ENCODE measurements at places on chromosomes 6 and 20.
A peak's percentile ranks its signal among the peaks of the same experiment; 100 is the strongest.

GRCh38 chr20:64247970-64248841 lies 7.3 kb upstream of the PCMTD2 start:
- DNase-seq, result no peak

DNA sequence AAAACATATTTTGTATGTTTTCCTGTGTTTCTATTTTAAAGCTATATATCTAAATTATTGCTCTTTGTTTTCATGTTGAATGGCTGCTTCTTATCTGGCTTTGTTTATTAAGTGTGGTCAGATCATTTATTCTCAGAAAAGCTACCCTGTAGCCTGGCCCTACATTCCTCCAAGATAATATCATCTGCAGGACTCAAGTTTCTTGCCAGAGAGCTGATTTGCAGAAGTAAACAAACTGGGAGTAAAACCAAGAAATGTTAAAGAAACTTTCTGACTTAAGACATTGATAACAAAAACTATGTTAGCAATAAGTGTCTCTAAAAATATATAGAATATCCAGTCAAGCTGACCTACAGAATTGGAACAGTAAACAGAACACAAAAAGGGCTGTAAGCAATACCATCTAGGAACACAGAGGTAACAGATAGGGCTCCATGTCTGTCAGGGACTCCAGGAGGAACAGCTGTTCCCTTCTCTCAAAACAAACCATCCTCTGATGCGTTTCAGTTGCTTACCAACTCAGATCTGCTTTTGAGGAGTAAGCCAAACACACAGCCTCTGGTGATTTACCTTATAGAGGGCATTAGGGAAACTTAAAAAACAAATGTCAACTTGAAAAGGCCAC lies 17.5 kb upstream of the CEP85L start:
- no peak for DNase-seq

DNA sequence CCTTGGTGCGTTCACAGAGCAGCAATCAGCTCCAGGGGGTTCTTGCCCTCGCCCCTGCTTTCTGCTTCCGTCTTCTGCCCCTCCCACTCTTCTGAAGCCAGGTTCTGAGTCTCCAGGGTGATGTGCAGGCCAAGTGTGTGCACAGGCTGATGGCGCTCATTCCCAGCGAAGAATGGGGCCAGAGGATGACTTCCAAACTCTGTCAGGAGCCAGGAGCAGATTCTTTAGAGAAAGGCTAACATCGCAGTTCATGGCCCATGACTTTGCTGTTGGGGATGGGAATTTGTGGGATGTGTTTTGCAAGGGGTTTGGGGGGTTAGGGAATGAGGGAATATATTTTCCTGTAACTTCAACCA lies 56.1 kb upstream of the CCN6 start:
- no peak for DNase-seq

DNA sequence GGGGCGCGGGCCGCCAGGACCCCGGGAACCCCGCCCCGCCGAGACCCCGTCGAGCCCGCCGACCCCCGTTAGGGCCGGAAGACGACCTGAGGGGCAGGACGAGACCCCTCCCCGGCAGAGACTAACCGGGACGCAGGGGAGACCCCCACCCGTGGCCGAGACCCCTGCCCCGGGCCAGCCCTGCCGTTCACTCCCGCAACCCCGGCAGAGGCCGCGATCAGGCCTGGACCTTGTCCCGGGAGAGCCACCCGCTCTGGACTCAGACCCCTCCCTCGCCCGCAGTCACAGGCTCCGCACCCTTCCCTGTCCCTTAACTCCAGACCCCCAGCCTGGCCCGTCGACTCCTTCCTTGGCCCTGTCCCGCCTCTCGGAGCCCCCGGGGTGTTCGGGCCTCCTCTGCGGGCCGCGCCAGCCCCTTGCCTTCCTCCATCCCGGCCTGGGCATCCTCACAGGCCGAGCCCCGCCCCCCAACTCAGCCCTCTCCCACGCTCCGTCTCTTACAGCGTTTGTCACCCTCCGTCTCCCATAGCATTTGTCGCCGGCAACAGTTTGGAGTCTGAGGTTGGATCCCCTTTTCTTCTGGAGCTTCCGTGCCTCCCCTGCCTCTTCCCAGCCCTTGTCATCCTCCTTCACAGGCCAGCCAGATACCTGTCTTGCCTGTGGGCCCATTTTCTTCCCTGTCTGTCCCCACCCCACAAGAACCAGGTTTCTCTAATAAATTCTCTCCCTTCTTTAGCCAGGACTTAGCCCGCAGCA lies 569 bp downstream of the TCEA2 start:
- DNase-seq, result no peak

- no peak for DNase-seq
These were observed 99.1 kb downstream of the TFAP2A start for GRCh38 chr6:10315658-10316372.

- no peak for DNase-seq
These were observed 4.6 kb downstream of the IRF4 start for GRCh38 chr6:396126-396520.

DNA sequence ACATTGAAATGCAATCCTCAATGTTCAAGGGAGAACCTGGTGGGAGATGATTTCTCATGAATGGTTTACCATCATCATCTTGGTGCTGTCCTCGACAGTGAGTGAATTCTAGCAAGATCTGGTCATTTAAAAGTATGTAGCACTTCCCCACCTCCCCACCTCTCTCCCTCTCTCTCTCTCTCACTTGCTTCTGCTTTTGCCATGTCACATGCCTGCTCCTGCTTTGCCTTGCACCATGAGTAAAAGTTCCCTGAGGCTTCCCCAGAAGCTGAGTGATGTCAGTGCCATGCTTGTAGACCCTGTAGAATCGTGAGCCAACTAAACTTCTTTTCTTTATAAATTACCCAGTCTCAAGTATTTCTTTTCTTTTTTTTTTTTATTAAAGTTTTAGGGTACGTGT lies 60.5 kb downstream of the DST start:
- no peak for DNase-seq

DNA sequence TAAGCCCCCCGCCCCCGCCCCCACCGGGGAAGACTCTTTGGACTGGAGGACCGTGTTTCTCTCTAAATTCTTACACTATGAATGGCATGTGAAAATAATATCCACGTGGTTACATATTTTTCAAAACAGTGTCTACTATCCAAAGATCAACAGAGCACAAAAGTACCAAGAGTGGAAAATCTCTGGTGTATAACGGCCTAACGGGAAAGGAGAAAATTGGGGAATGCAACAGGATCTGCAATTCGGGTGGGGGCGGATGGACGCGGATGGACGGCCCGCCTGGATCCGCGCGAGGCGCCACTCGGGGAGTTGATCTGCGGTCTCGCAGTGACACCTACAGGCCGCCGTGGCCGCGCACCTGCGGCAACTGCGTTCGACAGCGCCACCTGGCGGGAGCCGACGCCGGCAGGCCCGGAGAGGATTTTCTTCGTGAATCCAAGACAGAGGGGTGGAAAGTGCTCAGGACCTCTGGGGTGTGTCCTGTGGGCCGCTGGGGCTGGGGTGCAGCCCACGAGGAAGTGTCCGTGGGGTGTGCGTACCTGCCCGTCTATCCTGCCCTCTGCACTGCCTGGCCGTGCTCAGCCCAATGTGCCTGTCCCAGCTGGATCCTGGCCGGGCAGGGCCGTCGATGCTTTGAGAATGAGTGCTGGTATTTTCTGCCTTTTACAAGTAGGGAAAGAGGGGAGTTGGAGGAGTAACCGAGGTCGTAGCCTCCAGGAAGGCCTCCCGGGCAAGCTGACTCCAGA lies 18.6 kb downstream of the ANKRD60 start:
- peak; percentile 77 for DNase-seq

GRCh38 chr20:54112221-54112884 lies 42.0 kb upstream of the BCAS1 start:
- no peak for DNase-seq

- DNase-seq, result no peak
These were observed 3.4 kb downstream of the NAPB start for GRCh38 chr20:23417861-23418260.

GRCh38 chr20:63830841-63831588 lies at the start of gene ZBTB46:
Gene ZBTB46 (minus strand): TSS chr20:63831264. CDS start chr20:63790757, 40,507 bp downstream.
- no peak for DNase-seq

GRCh38 chr20:38805958-38806854 lies 709 bp downstream of the PPP1R16B start:
- DNase-seq, result peak; percentile 25

- no peak for DNase-seq
These were observed 125.7 kb downstream of the ANKS1A start for GRCh38 chr6:35014786-35015185.

DNA sequence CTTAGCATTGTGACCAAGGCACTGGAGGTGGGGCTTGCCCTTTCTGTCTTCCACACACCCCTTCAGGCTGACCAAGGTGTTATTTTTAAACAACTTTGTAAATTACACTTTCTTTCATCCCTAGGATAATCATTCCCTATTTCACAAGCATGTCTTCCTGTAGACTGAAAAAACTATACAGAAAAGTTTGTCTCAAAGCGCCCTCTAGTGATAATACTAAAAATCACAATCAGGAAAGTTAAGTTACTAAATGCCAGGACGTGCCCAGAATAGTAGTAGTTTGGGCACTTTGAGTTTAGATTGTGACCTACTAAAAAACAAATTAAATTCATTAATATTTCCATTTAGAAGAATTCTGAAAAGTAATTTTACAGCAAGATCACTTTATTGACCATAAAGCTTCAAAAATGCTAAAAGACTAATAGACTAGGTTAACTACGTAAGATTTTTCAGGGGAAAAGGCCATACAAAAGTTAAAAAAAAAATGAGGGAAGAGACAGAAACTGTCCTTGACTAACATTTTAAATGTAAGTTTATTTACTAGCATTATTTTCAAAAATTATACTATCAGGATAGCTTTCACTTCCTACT lies 123.3 kb upstream of the DUSP22 start:
- no peak for DNase-seq

DNA sequence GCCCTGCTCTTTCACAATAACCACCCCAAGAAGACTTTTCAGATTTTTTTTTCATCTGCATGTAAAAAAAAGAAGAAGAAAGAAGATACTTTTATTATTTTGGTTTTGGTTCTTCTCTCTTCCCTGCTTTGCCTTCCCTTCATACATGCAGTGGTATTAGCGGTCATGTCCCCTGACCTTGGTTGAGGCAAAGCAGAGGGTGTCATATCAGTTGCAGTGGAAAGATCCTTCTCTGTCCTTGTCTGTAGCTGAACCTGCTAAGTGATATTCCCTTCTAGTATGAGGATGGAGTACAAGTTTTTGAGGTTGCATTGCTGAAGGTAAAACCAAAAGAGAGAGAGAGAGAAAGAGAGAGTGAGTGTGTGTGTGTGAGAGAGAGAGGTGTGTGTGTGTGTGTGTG lies 345.7 kb downstream of the UTRN start:
- DNase-seq, result no peak
